A549 (cell line): ENCODE measurements at places on chromosomes 1 and 21.

- DNase-seq, result no peak
These were observed 10.5 kb downstream of the C1orf198 start for GRCh38 chr1:230857822-230858221.

- no peak for DNase-seq
These were observed 5.8 kb upstream of the CD1C start for GRCh38 chr1:158283965-158284364.

DNA sequence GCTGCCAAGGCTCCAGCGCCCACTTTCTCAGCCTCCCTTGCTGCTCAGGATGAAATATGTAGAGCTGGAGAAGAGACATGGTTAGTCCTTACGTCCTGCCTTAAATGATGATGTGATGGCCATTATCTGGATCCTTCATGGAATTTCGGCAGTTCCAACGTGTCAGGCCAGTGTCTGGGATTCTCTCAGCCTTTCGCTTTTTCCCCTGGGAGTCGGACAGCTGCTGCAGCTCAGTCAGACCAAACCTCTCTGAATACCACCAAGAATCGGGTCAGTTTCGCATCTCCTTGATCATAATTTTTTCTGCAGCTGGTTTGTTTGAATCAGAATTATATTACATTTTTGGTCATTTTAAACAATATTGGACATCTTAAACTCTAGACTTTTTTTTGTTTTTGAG, 22.3 kb upstream of the KLHDC8A start:
- DNase-seq, result no peak

DNA sequence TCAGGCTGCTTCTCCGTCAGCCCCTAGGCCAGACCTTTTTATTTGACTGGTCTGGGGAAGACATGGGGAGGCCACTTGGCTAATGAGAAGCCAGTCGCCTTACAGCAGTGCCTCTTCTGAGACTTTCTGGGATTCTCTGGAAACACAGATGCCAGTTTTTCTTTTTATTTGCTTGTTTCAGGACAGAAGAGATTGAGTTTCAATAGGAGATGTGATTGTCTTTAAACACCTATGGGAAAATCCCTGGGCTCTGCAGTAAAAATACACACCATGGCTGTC, 15.4 kb upstream of the BTG2 start:
- no peak for DNase-seq

DNA sequence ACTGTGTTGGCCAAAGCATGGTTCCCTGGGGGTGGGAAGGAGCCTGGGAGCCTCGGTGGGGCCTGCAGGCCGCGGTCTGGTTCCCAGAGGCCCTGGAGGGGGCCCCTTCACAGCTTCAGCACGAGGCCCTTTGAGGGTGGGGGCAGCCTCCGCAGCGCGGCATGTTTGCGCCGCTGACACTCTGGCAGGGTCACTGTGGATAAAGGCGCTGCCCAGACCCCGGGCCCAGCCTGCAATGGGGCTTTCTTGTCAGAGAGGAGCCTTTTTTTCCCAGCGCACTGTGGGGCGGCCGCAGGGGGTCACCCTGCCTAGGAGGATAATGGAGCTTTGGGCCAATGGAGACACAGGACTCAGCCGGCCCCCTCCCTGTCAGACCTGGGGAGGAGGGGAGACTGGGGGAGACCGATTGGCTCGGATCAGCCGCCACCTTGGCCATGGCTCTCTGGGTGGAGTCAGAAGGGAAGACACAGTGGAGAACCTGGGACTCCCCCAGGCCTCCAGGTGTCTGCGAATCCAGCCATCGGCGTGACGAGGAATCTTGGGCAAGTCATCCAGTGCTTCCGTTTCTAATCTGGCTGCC, 26.0 kb downstream of the EPHB2 start:
- DNase-seq, result no peak

DNA sequence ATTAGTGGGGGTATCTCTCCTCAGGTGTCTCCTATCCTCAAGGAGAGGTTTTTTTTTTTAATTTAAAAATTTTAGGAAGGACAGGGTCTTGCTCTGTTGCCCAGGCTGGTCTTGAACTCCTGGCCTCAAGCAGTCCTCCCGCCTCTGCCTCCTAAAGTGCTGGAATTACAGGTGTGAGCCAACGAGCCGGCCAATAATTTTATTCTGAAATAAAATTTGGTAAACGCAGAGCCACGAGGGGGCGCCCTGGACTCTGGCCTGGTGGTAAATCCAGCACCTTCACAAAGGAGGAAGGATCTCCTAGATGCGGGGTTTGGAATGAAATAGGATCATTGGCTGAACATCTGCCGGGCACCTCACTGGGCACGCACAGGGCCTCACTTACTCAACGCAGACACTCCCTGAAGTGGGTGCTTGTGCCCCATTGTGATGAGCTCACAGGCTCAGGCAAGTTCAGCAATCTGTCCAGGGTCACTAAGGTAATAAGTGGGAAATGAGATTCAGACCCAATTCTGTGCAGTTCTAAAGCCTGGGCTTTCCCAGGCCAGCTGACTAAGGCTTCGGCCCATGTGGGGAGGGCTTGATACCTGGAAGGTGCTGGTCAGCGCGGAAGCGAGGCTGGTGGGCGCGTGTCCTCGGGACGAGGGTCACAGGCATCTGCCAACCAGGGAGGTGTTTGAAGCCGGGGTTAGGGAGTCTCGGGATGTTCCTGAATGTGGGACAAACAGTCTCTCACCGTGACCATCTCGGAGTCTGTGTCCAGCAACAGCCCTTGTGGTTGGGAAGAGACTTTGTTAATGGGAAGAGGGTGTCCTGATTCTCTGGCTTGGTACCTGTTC, 32.7 kb upstream of the ETV3 start:
- peak; percentile 63 for DNase-seq

DNA sequence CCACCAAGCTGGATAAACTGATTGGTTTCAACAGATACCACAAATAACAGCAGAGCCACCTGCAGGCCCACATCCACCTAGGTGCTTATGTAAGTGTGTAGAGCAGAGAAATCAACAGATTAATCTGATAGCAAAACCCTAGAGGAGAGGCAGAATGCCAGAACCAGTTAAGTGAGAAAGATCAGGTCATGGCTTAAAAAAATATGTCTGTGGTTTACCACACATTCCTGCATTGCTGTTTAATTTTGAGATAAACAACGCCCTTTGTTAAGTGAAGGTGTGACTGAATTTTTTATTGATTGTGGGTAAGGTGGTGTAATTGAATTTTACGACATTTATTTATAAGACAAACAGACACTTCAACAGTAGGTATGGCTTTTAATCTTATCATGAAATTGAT, 21.2 kb downstream of the CRNN start:
- DNase-seq, result no peak

DNA sequence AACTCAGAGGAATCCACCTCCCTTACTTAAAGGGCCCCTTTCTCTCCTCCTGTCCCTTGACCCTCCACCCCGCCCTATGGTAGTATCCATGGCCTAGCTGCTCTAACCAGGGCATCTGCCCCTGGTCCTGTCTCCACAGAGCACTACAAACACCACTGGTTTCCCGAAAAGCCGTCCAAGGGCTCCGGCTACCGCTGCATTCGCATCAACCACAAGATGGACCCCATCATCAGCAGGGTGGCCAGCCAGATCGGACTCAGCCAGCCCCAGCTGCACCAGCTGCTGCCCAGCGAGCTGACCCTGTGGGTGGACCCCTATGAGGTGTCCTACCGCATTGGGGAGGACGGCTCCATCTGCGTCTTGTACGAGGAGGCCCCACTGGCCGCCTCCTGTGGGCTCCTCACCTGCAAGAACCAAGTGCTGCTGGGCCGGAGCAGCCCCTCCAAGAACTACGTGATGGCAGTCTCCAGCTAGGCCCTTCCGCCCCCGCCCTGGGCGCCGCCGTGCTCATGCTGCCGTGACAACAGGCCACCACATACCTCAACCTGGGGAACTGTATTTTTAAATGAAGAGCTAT, 1.7 kb downstream of the BTG2 start:
- DNase-seq, result no peak
